ENCODE measurements at places on chromosomes 2 and 18.

GRCh38 chr2:221570321-221570935 lies 1.7 kb downstream of the EPHA4 start:
- peak; percentile 13 for DNase-seq

- DNase-seq, result peak; percentile 68
Observed at GRCh38 chr2:207676827-207677354, 34.5 kb upstream of the CCNYL1 start.

- DNase-seq, result no peak
Observed at GRCh38 chr2:85247610-85248009, 80.2 kb downstream of the TGOLN2 start.

DNA sequence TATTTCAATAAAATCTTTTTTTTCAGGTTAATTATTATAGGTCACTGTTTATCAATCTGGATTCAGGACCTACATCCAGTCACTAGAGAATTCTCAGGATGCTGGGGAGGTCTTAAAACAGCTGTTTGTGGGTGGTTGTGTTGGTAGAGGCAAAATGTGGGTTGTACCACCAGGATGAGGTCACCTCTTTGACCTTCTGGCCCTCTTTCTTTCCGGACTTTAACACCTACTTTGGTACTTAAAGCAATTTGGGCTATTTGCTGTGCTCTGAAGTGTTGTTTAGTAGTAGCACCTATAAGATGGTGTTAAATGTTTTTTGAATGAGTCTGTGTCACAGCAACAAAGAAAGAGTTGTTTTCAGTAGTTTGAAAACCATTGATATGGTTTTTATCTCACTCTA lies 14.6 kb downstream of the EML4 start:
- no peak for DNase-seq

DNA sequence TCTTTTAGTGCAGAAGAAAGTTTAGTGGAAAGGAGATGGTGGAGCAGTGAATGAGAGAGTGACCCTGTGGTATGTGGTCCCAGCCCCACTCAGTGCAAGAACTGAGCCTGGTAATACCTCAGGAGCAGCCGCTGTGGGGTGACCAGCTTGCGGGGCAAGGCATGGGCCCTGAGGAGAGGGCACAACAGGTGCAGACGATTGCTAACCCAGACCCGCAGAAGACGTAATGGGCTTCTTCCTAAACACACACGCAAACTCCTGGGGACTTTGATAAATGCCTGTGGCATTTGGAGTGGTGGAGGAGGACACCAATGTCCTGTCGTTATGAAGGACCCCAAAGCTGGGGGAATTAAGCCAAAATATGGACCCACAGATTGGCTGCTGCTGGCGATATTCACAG lies 78.7 kb downstream of the GFPT1 start:
- DNase-seq, result no peak

DNA sequence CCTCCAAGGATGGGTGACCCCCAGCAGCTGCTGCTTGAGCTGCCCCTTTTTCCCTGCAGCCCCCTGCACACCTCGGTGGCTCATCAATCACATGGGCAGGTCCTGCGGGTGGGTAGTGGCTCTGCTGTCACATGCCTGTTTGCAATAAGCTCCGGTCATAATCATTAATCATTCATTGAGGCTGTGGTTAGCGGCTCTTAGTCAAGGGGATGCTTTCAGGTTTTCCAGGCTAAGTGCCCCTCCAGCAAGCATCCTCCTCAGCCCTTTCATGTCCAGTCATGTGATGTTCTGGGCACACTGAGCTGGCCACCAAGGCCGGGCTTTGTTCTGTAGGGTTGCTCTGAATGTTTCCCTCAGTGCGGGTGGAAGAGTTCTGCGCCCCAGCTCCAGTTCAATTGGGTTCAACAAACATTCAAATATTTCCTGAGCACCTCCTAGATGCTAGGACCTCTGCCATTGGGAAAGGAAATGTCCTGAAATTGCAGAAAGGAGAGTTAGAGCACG lies 96.4 kb upstream of the LDAH start:
- DNase-seq, result no peak

DNA sequence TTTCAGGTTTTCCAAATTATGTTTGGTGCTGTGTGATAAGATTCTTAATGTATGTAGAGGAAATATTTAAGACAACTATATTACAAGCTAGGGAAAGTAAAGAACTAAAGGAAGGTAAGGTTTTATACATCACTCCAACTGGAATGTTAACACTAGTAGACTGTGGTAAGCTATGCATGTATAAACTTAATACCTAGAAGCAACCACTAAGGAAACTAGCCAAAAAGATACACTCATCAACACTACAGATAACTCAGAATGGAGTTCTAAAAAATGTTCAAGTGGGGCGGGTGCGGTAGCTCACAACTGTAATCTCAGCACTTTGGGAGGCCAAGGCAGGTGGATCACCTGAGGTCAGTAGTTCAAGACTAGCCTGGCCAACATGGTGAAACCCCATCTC lies 37.8 kb upstream of the MALL start:
- no peak for DNase-seq

DNA sequence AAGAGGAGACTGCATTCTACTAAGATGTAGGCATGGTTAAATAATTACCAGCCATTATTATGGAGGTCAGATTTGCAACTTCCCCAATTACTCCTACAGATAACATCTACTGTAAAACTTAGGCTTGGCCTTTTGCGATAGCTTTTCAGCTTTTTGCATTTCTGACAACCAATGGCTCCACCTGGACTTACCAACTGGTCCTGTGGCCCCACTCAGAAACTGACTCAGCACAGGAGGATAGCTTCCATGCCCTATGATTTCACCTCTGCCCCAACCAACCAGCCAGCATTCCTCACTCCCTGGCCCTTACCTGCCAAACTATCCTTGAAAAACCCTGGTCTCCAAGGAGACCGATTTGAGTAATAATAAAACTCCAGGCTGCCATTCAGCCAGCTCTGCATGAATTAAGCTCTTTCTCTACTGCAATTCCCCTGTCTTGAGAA lies 28.2 kb downstream of the TUBB6 start:
- DNase-seq, result no peak

GRCh38 chr2:54092940-54093339 lies 22.5 kb upstream of the ACYP2 start:
- DNase-seq, result no peak

- peak; percentile 19 for DNase-seq
Observed at GRCh38 chr2:98346311-98347236, at the start of gene CNGA3. Gene CNGA3 (plus strand): TSS chr2:98346456. CDS start chr2:98369976, 23,520 bp downstream.

DNA sequence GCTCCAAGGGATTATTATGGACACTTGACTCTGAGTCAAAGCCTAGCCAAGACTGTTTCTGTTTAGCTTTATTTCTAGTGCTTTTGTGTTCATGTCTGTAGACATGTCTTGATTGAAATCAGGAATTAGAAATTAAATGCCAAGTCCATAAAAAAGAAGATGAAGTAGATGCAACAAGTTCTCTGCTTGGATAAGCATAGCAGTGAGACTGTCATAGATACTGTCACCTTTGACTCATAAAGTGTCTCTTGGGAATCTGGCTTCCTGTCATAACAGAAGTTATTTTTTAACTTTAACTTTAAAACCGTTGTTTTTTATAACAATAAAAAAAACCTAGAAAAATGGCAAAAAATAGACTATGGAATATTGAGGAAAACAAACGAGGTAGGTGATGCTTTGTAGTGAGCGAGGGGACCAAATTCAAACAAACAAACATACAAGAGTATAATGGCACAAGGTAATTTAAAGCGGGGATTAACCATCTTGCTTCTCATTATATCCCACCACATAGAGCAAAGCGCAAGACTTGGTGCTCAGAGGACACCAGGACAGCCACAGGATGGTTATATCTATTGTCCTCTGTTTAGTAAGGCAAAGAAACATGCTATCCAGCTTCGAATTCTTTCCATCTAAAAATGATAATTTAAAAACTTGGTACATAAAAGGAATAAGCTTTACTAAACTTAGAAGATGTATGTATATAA lies 64.6 kb downstream of the CD226 start:
- DNase-seq, result peak; percentile 1

GRCh38 chr2:26887151-26887550 lies 39.2 kb downstream of the DPYSL5 start:
- DNase-seq, result no peak

DNA sequence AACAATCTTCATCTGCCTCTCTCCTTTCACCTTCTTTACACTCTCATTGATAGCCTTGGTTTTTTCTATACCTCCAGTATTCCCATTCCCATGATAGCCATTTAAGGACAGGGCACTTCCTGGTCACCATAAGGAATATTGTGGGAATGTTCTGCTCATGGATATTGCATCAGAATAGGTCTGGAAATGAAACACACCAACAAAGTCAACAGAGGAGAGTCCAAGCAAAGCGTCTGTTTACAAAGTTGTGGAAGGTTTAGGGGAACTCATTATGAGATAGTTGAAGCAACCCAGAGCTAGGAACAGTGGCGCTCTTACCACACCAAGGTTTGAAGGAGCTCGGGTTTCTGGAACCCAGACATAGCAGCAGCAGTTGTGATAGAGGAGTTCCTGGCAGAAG lies 150.3 kb upstream of the TNP1 start:
- DNase-seq, result no peak

GRCh38 chr18:62281684-62282083 lies 43.4 kb upstream of the TNFRSF11A start:
- peak; percentile 94 for DNase-seq

DNA sequence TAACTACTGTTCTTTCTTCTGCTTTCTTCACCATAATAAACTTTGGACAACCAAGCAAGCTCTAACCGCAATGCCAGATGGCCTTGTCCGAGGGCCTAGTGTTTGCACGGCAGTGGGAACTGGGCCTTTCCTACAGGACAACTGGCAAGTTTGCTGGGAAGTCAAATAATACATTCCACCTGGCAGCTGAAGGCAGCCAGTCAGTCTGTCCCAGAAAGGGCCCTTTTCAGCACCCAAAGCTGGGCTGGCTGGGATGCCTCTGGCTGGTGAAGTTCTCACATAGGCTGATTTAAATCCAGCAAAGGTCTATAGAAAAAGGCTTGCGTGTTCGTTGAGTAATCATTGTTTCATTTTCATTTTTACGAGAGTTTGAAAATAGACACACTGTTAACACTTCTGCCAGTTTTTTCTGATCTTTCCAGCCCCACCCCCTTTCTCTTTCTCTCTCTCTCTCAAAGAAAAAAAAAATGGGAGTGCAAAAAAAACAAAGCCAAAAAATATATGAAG lies 110.0 kb upstream of the EPAS1 start:
- DNase-seq, result peak; percentile 67

GRCh38 chr2:223055836-223056235 lies 3.8 kb downstream of the KCNE4 start:
- no peak for DNase-seq

- DNase-seq, result no peak
Observed at GRCh38 chr2:28326881-28327505, 65.7 kb upstream of the FOSL2 start.

DNA sequence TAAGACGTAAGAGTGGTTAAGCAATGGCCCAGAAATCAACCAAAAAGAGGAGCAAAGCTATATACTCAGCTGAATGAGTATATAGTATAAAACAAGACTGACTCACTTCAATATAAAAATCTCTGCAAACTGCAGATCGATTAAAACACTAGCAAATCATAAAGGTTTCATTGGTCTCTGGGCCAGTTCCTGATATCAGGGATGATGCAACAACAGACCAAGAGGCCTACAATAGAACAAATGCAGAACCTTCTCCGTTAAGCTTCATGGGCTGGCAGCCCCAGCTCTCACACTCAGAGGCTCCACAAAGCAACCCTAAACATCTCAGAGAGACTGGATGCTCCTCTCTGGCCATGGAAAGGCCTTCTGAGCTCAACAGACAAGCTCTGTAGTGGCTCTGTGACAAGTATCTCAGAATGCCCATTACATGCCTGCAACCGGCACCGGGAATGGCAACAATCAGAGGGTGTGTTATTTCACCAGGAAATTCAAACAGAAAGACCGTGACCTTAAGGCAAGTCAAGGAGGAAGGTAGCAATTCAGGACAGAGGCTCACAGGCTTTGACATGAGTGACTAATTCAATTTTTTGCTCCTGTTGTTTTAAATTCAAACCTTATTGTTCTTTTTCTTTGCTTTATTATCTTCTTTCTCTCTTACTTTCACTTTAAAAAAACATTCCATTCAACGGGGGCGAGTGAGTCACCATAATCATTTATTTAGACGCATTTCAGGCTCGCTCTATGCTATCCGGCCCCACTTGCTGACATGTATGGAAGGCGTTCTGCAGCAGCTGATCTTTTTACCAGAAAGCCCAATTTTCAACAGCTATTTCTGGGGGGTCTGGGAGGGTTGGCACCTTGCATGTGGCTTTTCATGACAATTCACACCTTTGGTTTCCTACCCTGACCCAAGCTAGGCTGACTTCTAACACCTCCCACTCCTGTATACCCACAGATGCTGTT lies 15.1 kb downstream of the CYRIA start:
- peak; percentile 8 for DNase-seq

- DNase-seq, result no peak
Observed at GRCh38 chr2:148461876-148462275, 182.7 kb upstream of the EPC2 start.

- DNase-seq, result no peak
Observed at GRCh38 chr2:45741161-45741850, 89.8 kb downstream of the PRKCE start.

- DNase-seq, result no peak
Observed at GRCh38 chr2:209138079-209138478, 285.8 kb upstream of the MAP2 start.

GRCh38 chr2:84840306-84840705 lies 40.6 kb downstream of the TRABD2A start:
- DNase-seq, result peak; percentile 54

GRCh38 chr2:222364285-222364895 lies 60.0 kb upstream of the SGPP2 start:
- peak; percentile 70 for DNase-seq

Data from ELR (cell line).